ENCODE measurements at places on chromosomes 1 and 21.
A peak's percentile ranks its signal among the peaks of the same experiment; 100 is the strongest.

DNA sequence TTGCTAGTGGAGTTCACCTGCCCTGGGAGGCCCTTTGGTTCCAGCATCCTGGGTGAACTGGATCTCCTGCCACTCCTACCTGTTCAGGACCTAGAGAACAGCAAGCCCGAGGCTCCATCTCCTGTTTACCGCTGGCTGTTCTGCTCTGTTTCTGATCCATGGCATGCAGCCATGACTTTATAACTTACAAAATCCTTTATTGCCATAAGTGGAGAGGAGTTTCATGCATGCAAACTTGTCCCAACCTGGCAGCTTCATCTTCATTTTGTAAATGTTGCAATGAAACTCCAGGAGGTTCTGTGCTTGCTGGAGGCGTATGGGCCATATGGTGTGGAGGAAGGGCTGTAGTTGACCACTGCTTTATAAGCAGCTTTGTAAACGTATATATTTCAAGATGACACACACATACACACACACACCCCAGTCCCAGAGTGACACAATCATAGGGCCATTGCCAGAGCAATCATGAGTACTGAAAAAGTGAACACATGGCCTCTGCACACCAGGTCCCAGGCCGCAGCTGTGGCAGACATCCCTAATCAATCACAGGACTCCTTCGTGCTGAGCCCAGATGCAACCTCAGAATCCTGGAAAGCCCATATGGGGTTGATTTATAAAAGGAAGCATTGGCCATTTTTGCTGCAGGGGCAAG lies 69.0 kb downstream of the UBIAD1 start:
- no peak for DNase-seq

GRCh38 chr1:179876300-179876715 lies 1.3 kb downstream of the TOR1AIP2 start:
- DNase-seq = peak; percentile 7

DNA sequence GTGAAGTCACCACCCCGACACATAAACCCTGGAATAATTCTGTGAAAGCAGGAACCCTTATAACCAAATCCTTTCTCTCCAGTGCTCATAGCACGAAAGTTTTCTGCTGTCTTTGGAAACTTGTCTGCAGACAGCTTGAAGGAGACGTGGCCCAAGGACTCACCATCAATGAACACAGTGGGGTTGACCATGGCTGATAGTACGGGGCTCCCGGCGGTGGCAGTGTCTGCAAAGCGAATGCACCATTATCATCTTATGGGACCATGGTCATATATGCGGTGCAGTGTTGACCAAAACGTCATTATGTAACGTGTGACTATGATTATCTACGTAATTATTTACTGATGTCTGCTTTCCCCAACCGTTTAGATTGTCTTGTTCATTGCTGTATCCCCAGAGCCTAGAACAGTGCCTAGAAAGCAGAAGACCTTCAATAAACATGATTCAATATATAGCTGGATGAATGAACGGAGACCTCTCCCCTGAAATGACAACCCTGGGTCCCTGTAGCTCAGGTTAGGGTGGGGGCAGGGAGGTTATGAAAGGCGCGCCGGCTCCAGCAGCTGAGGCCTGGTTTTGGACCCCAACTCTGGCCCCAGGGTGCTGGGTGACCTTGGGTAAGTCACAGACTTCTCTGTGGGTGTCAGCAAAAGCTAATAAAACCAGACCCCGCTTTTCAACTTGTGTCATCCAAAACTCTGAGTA lies 128.4 kb upstream of the ZBTB40 start:
- no peak for DNase-seq

- DNase-seq = peak; percentile 77
Measured at GRCh38 chr1:1361982-1362423, 3.6 kb upstream of the MXRA8 start.

- no peak for DNase-seq
Measured at GRCh38 chr1:40924767-40925166, 54.7 kb upstream of the CTPS1 start.

DNA sequence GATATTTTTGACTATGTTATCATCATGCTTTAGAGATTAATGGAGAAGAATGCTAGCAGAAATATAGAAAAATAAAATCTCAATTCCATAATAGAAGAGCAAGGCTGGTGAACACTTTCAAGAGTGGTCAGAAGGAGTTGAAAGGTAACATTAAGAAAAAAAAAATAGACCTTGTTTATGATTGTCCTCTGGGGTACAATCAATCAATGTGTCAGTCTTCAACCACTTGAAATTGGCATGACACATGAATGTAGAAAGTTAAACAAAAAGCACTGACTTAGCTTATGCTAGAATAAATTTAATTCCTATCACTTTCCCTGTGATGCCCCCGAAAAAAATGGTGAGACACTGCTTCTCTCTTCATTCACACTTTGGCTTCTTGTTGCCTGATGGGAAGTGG lies 750.3 kb upstream of the ADGRL2 start:
- DNase-seq = no peak

- DNase-seq = no peak
Measured at GRCh38 chr1:204174958-204175357, 8.8 kb upstream of the REN start.

- peak; percentile 14 for DNase-seq
Measured at GRCh38 chr1:88867743-88868521, 23.4 kb downstream of the GTF2B start.
